Germinal center (tissue), 1 donor: ENCODE measurements at places on chromosomes 6 and 20.

GRCh38 chr6:15153191-15153590, 92.7 kb upstream of the JARID2 start:
- no peak for DNase-seq

GRCh38 chr6:2891768-2892170, 11.3 kb downstream of the SERPINB9 start:
- peak; percentile 53 for DNase-seq

DNA sequence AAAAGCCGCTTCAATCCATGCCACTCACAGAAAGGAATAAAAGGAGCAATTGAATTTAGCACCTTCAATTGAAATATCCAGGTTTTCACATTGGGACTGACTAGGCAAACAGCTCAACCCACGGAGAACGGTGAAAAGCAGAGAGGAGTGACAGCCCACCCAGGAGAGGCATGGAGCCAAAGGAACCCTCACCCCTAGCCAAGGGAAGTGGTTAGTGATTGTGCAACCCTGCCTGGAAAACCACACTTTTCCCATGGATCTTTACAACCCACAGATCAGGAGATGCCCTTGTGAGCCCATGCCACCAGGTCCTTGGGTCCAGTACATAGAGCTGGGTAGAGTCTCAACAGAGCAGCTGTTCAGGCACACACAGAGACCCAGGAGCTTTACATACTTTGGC, 911.8 kb downstream of the EPHA7 start:
- no peak for DNase-seq

DNA sequence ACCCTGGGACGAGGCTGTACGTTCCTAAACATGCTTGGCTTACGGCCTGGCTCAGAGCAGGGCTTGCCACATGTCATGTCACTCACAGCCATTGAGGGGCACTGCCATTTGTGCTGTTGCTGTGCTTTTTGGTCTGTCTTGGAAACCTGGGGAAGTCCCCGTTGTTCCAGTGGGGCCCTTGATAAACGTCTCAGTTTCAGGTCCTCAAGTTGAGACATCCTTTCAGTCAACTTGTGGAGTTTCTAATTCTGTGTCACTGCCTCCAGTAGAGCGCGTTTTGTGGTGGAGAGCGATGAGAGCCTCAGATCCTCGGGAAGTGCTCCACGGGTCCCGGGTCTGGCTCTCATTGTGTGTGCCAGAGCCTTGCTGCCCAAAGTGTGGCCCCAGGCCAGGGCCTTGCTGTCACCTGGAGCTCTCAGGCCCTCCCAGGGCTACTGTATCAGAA, 43.0 kb upstream of the CCR6 start:
- DNase-seq, result peak; percentile 76

DNA sequence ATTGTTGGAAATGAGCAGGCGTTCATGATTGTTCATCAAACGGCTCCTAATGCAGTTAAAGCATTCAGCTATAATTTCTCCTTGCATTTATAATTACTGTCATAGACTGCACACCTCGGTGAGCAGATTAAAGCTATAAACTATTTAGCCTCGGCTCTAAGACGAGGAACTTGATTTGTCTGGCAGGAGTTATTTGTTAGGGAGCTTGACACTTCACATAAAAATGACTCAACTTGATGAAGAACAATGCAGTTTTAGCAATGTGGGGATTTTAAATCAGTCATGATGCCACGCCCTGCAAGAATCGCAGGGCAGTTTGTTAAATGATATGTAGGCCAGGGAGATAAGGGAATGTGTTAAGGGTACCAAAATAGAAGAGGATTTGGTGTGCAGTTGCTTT, 290.2 kb downstream of the TSHZ2 start:
- no peak for DNase-seq

DNA sequence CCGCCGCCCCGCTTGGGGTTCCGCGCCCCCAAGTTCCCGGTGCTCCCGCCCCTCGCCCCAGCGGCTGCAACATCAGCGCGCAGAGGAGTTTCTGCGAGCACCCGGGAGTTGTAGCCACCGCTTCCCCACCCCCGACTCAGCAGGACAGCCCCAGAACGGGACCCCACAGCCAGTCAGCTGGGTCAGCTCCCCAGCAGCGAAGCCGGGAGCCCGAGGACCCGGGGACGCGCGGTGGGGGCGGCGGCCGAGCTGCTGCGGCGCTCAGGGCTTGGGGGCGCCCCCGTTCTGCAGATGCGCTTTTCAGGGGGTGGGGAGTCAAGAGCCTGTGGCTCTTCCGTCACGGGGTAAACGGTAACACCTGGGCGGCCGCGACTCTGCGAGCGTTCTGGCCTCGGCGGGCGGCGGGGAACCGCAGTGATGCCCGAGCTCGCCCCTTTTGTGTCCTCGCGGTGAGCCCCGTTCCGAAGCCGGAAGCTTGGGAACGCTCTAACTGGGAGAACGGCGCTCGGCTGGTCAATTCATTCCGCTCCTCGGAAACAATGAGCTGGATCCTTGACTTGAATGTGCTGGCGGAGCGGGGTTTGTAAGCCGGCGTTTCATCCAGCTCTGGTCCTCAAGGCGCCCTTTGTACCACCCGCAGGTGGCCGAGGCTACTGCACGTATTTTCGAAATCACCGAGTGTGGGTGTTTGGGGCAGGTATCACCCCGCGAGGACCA, 774 bp downstream of the PLEKHG1 start:
- peak; percentile 90 for DNase-seq

- no peak for DNase-seq
Observed at GRCh38 chr20:5822569-5822968, 72.4 kb downstream of the SHLD1 start.

GRCh38 chr20:22403632-22404361, 180.6 kb downstream of the FOXA2 start:
- no peak for DNase-seq

GRCh38 chr6:149566410-149567193, 427 bp downstream of the GINM1 start:
- DNase-seq, result peak; percentile 64

DNA sequence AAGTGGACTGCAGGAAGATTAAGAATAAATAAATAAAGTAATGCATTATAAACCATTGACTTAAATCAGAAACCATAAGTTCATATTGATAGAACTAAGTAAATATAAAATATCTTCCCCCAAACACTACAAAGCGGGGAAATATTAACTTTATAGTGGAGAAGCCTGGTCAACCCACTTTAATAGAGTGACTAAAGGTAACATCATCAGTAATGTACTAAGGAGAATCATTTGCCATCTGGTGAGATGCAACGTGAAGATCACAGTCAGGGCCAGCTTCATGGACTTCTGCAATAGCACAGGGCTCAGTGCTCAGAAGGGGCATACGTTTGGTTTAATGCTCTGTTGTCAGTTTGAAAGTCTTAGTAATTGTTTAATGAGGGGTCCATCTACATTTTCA, 58.8 kb upstream of the CD83 start:
- no peak for DNase-seq

- no peak for DNase-seq
Observed at GRCh38 chr20:58145506-58146080, 82.9 kb downstream of the ANKRD60 start.
